Hippocampal formation (tissue), 2 donors: ENCODE measurements at places on chromosomes 4 and X.

GRCh38 chr4:128668566-128668965 is 140.9 kb upstream of the JADE1 start:
- no peak for DNase-seq

DNA sequence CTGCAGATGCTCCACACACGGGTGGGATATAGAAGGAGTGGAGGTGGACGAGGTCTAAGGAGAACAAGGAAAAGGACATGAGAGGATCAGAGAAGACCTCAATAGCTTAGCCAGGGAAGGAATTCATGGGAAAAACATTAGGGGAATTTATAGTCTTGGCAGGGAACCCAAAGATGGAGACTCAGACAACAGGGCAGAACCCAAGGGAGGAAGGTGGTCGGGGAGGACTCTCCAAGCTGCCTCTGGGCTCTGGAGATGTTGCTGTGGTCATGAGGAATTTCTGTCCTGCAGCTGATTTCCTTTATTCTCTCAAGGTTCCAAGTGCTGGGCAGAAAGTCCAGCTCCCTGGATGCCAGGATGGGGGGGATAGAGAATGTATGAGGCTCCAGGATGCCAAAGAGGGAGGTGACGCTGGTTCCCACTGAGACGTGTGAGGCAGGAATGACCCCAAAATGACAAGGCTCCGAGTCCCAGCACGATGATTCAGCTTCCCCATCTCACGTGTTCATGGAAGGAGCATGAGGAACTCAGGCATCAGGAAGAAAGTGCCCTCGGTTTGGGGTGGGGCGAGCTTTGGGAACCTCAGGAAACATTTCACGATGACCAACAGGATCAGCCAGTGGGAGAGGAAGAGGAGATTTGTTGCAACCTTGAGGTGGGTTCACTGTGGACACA is 57.0 kb upstream of the PPP2R3B start:
- DNase-seq, result no peak

DNA sequence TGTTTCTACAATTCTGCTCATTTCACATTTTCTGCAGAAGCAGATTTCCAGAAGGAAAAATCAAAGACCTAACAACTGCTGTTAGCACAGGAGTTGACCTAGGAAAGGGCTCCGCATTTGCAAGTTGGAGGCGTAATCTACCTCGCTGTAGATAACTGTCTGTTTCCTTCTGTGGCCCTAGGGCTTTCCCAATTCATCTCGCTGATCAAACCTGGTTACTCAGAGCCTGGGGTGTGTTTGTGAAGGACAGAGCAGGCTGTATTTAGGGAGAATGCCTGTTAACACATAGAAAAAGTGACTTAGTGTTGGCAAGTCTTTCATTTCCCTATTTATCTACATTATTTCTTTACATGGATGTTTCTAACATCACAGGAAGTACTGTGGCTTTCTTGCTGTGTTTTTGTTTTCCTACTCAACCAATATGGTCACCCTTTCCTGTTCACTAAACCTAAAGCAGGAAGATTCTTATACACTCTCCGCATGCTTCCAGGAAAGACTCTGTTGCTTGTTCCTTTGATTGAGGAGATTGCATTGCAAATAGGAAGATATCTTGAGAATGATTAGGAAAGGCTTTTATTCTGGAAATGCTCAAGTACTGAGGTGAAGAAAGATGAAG is 40.5 kb downstream of the AGA start:
- no peak for DNase-seq

DNA sequence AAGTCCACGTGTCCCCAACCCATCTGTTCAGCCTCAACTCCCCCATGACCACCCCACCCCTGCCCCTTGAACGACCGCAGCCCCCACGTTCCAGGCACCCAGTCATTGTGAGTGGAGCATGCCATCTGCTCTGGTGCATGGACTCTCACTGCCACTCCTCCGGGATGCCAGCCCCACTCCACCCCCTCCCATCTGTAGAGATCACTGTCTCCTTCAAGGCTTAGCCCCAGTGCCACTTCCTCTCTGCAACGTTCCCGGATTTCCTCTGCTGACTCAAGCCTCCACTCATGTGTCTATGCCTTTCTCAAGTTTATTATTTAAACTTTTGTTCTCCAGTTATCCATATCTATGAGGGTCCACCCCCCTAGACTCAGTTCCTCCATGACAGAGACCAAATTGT is 54.0 kb downstream of the MAML3 start:
- DNase-seq, result peak; percentile 12

GRCh38 chr4:19417256-19417655 is 834.4 kb upstream of the SLIT2 start:
- no peak for DNase-seq

- DNase-seq, result no peak
These were observed 71.3 kb downstream of the GLRA3 start for GRCh38 chr4:174757736-174758135.

DNA sequence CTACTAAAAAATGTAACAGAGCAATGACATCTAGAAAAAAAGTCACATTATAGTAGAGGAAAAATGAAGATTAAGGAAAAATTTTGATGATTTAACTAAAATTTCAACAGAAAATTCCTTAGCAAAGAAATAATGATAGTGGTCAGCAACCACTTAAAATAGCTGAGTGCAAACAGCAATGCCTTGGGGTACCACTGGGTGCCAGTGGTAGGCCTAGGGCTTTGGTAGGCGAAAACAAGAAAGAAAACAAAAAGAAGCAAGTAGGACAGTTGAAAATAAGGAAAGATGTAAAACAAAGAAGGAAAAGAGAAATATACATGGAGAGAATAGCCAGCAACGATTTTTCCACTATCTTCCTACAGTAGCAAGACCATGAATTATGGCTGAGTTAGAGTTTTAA is 313.5 kb upstream of the IRS4 start:
- DNase-seq, result no peak

GRCh38 chr4:48669086-48669485 is 111.0 kb downstream of the FRYL start:
- no peak for DNase-seq

DNA sequence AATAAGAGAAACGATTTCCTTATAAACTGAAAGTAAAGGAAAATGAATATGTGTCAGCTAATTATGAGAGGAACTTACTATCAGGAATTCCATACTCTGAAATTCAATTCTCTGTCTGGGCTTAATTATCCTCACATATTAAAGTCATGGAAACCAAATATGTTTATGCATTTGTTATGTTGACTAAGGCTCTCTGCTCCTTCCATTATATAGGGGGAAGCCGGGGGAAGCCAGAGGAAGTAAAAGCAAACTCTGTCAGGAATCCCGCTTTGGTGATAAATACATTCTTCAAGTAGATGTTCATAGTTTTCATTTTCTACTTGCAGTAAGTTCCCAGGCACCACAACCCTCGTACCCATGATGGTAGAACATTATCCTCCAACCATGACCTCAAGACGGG is 142.8 kb upstream of the VCX2 start:
- DNase-seq, result no peak

DNA sequence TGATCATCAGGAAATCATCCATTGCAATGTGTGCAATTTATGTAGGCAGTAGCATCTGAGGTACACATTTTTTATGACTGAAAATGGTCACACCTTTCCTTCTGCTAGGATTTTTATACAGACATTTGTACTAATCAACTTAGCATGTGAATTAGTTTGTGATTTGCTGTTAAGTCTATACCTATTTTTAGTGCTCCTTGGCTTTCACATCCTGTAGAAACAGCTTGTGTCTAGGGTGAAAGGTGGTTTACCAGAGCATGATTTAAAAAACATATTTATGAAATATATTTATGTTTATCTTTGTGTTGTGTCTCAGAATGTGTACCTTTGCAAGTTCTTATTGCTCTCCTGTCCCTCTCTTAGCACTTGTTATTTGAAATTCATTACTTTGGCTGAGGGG is 916.0 kb downstream of the TECRL start:
- no peak for DNase-seq

DNA sequence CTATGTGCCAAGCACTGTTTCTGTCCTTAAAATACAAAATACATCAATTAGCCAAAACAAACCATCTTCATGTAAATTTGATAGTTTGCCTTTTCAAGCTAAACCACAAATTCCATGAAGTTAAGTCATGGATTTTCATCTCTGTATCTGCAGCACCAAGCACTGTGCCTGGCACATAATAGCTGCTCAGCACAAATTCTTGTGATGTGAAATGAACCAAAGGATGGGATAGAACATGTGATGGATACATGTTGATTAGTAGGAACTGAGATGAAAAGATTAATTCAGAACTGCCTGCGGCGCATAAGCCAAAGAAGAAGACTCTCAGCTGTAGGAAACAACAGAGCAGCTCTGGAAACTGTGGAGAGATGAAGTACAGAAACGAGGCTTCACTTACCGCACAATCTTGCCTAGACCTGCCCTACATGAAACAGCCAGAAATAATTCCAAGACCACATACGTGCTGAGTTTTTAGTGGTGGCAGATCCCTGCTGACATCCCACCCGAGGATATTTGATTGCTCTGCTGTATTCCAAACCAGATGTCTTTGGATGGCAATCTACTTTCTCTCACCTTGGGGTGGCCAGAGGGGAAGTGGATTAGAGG is 40.9 kb upstream of the DCLK2 start:
- DNase-seq, result no peak

- DNase-seq, result no peak
These were observed 105.9 kb upstream of the ADRA2C start for GRCh38 chr4:3660086-3660927.

GRCh38 chr4:100635899-100636298 is 118.1 kb upstream of the EMCN start:
- no peak for DNase-seq

- no peak for DNase-seq
These were observed 416.5 kb upstream of the SMIM31 start for GRCh38 chr4:164337219-164337944.

GRCh38 chr4:15897577-15897976 is 41.0 kb downstream of the FGFBP1 start:
- no peak for DNase-seq

DNA sequence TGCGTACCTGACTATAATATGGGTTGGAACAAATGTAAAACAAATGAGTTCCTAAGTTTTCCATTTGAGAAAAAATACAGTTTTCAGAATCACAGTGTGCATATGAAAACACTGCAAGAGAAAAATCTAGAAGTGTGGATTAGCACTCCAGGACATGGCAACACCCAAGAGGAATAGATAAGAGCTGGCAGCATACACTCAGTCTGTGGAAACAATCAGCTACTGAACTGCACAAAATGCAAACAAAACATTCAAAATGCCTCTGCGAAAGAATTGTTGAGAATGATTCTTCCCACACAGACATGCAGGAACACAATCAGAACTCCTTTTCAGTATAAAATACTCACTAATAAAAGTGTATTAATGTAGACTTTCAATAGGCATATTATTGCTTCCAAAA is 39.9 kb downstream of the ATP8A1 start:
- DNase-seq, result no peak

GRCh38 chr4:3821580-3822229 is 55.5 kb downstream of the ADRA2C start:
- no peak for DNase-seq

GRCh38 chr4:164803702-164804101 is 49.8 kb downstream of the SMIM31 start:
- DNase-seq, result no peak

- DNase-seq, result no peak
These were observed 356.0 kb upstream of the RASGEF1B start for GRCh38 chr4:81827577-81828202.

DNA sequence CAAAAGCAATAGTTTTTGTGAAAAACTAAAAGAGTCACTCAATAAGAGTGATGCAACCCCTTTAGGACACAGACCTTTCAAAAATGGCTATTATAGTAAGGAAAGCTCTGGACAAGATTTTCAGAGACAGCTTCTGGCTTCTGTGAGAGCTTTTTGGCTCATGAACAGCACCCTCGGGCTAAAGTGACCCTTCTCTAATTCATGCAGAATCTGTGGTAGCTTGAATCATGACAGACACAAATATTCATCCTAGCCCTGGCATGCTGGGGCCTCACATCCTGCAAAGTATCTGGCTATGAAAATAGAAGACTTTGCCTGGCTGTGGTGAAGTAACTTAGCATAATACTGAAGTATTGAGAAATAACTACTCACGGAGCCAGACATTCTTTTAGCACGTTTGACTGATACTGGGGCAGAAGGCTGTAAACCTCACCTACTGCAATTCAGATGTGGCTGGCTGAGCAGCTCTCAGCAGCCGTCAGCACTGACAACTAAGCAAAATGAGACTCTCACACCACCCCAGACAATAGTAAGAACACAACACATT is 327.3 kb downstream of the MAPK10 start:
- DNase-seq, result no peak

GRCh38 chr4:86857341-86858052 is 8.3 kb upstream of the SLC10A6 start:
- DNase-seq, result no peak

DNA sequence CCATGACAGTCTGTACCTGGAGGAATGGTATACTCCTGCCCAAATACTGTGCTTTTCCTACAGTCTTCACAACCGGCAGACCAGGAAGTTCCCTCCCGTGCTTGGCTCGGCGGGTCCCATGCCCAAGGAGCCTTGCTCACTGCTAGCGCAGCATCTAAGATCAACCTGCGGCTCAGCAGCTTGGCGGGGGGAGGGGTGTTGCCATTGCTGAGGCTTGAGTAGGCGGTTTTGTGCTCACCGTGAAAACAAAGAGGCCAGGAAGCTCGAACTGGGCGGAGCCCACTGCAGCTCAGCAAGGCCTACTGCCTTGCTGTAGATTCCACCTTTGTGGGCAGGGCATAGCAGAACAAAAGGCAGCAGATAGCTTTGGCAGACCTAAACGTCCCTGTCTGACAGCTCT is 152.7 kb downstream of the TEX11 start:
- no peak for DNase-seq

GRCh38 chr4:84691170-84691691 is 108.3 kb downstream of the CDS1 start:
- no peak for DNase-seq

DNA sequence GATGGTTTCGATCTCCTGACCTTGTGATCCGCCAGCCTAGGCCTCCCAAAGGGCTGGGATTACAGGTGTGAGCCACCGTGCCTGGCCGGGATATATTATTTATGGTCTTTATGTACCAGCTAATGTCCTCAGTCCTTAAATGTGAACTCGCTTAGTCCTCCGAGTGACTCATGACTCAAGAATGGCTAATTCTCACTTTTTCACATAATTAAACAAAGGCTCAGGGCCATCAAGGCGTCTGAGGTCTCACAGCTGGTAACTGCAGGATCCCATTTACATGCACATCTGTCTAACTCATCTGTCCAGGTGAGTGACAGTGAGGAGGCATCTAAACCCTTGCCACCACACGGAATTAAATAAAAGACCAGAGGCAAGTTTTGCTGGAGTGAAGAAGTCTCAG is 73.5 kb downstream of the HS3ST1 start:
- DNase-seq, result no peak

DNA sequence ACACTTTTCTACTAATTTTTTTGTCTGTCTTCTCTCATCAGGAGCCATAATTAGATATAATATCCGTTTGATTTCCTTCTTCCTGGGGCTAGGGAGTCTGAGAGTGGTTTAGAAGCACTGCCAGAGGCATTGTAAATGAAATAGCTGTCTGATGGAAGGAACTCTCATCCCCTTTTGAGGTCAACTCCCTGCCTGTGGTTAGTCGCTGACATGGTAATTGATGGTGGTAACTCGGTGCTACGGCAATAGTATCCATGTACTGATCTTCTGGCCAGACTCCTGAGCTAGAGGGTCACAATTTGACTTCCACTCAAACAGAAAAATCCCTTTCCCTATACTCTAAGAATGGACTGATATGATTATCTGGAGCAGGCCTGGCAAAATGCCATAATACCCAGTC is 108.1 kb upstream of the TRPC5 start:
- no peak for DNase-seq

- no peak for DNase-seq
These were observed 564 bp downstream of the FAM149A start for GRCh38 chr4:186104890-186105646.
